ENCODE measurements at places on chromosomes 5 and 9.

- no peak for DNase-seq
Measured at GRCh38 chr5:111259636-111260035, 35.5 kb downstream of the CAMK4 start.

- no peak for DNase-seq
Measured at GRCh38 chr5:78615697-78616096, 32.9 kb downstream of the LHFPL2 start.

DNA sequence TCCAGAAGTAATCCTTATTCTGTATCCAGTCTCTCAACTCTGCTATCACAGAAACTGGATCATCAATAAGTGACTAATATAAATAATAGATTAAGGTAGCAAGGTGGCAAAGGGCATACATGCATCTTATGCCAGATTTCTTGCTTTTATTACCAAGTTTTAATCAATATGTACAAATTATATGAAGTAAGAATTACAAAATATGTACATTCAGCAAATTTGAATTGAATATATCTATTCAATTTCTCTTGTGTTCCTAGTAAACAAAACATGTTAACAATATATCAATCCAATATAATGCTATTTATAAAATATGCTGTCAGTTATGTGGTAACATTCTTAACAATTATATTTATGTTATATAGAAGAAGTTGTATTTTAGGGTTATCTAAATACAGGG lies 488.7 kb upstream of the COX7C start:
- DNase-seq: no peak

DNA sequence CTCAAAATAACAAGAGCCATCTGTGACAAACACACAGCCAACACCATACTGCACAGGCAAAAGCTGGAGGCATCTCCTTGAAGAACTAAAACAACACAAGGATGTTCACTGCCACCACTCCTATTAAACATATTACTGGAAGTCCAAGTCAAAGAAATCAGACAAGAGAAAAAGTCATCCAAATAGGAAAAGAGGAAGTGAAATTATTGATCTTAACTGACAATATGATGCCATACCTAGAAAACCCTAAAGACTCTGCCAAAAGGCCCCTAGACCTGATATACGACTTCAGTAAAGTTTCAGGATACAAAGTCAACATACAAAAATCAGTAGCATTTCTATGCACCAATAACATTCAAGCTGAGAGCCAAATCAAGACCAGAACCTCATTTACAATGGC lies 30.0 kb upstream of the MACIR start:
- DNase-seq: no peak

DNA sequence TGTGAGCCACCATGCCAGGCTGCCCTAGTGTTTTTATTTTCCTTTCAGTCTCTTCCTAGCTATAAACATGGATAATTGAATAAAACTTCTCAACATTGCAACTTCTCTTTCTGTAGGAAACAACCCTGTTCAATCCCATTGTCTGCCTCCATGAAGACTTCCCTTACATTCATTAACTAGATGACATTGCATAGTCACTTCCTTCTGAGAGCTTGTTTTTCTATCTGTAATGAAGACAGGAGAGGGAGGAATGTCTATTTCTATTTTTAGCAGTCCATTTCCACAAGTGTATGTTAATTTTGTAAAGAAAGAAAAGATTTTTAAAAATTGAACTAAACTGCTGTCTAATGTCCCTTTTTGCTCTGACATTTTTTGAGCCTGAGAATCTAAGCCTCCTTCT lies 55.6 kb upstream of the MELK start:
- no peak for DNase-seq

GRCh38 chr5:83559118-83559785 lies 87.7 kb downstream of the VCAN start:
- DNase-seq: no peak

GRCh38 chr5:68849906-68850305 lies 243.9 kb upstream of the SLC30A5 start:
- DNase-seq: no peak

DNA sequence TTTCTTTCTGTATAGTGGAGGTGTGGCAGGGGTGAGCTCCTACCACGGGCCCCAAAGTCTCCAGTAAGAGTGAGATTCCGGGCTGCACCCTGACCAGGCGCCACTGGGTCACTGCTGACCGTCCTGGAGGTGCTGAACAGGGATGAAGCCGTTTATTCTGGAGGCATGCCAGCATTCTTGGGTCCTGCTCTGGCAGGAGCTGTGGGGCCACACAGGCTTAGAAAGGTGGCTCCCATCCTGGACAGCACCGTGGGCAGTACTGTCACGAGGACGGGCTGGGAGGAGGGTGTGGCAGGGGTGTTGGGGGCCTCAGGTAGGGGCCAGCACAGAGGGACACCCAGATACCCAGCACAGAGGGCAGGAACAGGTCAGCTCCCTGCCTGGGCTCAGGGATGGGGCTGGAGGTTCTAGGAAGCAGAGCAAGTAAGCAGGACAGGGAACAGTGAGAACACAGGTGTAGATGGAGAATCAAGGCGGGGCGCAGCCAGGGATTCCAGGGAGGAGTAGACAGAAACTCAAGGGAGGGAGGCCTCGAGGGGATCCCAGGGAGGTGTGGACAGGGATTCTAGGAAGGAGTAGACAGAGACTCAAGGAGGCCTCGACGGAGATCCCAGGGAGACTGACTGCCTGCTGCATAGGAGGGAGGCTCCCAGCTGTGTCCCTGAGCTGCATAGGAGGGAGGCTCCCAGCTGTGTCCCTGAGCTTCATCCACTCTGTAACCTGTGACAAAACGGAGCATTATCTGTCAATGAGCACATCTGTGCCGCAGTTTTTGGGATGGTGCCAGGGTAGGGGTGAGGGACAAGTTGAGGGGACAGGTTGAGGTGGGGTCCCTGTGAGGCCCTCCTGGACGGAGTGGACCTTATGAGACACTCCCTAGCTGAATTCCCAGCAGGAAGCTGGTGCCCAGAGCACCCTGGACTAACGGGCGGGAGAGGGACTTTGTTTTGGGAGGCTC lies 1.1 kb upstream of the PLEKHG4B start:
- DNase-seq: no peak

GRCh38 chr9:27467486-27467885 lies 56.6 kb upstream of the IFNK start:
- DNase-seq: no peak

- no peak for DNase-seq
Measured at GRCh38 chr5:179969110-179969509, 61.4 kb upstream of the TBC1D9B start.

- DNase-seq: peak; percentile 70
Measured at GRCh38 chr5:43432486-43433375, 20.5 kb upstream of the CCL28 start.

DNA sequence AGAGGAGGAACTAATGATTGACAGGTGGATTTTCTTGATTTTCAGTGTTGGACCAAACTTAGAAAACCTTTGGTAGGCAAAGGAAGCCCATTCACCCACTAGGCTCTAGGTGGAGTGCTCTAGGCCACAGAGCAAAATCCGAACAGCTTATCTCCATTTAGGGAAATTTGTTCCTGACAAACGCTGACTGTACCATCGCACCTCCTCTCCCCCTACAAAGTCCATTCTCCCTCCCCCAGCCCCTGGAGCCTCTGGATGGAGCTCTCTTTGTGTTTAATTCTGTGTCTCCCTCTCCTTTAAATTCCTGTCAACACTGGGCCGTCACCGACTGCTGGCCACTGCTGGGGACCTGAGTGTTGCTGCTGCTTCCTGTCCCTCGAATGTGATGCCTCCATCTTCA lies 350.1 kb upstream of the IRX2 start:
- no peak for DNase-seq

GRCh38 chr9:122099271-122099869 lies 6.3 kb upstream of the TTLL11 start:
- DNase-seq: peak; percentile 89

- DNase-seq: no peak
Measured at GRCh38 chr5:123882965-123883345, 371.0 kb downstream of the CSNK1G3 start.

DNA sequence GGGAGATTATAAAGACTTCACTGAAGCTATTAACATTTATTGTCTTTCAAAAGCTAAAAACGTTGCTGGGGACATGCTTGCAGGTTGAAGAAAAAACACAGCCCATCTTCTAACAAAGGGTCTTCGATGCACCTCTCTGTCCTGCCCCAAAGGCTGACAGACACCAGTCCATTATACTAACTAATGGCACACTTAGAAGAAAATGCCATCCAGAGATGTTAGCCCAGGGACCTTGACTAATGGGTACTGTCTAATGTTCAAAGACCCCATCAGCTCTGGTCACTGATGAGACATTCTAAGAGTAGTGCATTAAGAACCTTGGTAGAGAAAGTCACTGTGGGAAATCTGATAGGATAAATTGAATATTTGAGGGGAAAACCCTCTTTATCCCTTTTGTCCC lies 124.9 kb downstream of the EBF1 start:
- DNase-seq: no peak

- DNase-seq: no peak
Measured at GRCh38 chr9:108434036-108434435, 421.8 kb downstream of the ACTL7B start.

GRCh38 chr9:120043448-120043847 lies 536.5 kb downstream of the CDK5RAP2 start:
- DNase-seq: no peak

GRCh38 chr5:94577466-94578245 lies 40.7 kb downstream of the KIAA0825 start:
- no peak for DNase-seq

GRCh38 chr9:121169094-121169601 lies 32.5 kb downstream of the RAB14 start:
- peak; percentile 57 for DNase-seq

GRCh38 chr9:87109851-87110250 lies 162.5 kb upstream of the GAS1 start:
- peak; percentile 47 for DNase-seq

DNA sequence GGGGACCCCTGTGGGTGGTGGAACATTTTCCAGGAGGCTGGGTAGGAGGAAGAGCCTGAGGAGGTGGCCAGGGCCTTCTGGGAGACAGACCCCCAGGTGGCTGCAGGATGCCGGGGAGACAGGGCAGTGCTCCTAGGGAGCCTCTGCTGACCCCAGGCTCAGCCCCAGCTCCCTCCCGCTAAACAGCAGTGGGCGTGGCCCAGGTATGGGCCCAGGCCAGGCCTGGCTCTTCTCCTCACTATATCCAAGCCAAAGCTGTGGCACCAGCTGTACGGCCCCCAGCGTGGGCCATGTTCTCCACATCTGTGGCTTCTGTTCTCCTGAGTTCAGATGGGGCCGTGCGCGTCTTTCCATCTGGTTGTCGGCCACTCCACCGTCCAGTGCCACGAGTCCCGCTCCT lies 58.5 kb downstream of the KCNT1 start:
- no peak for DNase-seq

DNA sequence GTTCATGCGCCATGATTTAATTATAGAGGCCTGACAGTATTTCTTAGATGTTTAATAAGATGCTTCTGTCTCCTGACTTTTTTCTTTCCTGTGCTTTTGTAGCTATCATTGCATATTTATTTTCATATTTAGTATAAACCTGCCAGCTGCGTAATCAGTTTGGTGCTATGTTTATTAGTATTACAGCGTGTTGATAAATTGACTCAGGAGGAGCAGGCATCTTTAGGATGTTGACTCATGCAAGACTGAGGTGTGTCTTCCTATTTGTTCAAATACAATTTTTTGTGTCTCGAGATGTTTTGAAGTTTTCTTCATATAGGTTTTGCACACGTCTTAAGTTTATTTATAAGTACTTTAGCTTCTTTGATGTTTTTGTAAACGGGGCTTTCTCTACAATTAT lies 35.9 kb upstream of the EXOC3 start:
- no peak for DNase-seq

DNA sequence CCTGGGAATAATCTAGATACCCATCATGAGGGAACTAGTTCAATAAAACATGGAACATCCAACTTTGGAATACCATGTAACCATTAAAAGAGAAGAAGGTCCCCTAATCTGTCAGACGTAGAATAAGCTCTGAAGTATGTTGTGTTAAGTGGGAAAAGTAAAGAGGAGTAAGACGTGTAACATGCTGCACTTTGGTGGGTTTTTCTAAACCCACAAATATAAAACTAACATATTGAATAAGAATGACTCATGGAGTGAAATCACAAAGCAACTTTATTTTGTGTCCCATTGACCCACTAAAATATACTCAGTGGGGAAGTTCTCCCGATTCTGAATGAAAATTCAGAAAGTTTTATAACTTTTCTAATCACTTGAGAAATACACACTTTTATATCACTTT lies 67.9 kb upstream of the PIK3R1 start:
- no peak for DNase-seq

DNA sequence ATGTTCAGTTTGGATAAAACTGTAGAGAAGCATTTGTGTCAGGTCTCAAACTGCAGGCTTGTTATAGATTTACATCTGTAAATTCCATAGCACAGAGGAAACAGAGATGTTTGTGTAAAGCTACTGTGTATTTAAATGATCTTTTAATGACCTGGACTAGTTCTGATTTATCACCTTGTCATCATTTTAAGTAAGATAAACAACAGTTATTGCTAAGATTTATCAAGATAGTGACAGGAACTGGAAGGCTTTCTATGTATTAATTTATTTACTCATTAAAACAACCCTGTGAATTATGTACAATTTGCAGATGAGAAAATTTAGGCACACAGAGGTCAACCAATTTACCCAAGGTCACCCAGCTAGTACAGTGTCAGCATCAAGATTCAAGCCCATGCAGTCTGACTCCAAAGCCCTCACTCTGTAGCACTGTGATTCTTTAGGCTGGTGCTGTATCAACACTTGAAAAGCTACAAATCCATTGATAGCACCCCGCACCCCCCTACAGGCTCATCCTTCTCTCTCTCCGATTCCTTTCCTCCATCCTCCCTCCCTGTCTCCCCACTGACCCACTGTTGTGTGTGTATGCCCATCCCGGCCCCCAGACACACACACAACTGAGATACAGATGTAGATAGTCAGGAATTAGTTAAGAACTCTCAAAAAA lies 184.5 kb downstream of the FBN2 start:
- no peak for DNase-seq

- no peak for DNase-seq
Measured at GRCh38 chr5:91194824-91195381, 188.2 kb downstream of the ARRDC3 start.

DNA sequence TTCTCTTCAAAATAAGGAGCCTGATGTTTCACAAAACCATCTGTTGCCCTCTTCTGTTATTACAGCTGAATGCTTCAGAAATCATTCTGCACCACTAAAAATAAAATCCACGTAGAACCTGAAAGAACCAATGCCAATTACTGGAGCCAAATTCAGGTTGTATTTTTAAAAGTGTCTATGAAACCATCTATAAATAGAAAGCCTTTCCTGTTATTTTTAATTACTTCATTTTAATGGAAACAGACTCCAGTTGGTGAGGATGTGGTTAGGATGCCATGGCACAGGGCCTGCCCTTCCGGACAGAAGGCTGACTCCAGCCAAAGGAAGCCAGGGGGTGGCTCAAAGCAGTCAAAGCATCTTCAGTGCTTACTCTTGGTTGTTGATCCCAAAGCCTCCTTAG lies 119.8 kb downstream of the TENT4A start:
- DNase-seq: peak; percentile 48
